DND-41 (cell line): ENCODE measurements at places on chromosomes 5 and 9.

DNA sequence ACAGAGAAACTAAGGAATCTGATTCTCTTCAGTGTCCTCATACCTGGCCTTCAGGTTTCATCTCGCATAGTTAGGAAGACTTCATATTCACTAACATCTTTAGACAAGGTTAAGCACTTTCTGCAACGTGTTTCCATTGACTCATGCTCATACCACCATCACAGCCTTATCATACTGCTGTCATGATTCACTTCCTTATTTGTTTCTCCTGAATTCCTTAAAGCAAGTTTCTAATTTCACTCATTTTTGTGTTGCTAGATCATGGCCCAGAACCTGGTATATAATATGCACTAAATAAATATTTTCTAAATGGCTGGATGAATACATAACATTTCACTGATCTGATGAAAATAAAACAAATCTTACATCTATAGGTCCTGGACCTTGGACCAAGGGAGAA, 472.9 kb downstream of the PRELID2 start:
- DNase-seq: no peak

- no peak for DNase-seq
These were observed 145.6 kb downstream of the GNA14 start for GRCh38 chr9:77502568-77502967.

- no peak for DNase-seq
These were observed 2.8 kb downstream of the SHC3 start for GRCh38 chr9:89175828-89176261.

DNA sequence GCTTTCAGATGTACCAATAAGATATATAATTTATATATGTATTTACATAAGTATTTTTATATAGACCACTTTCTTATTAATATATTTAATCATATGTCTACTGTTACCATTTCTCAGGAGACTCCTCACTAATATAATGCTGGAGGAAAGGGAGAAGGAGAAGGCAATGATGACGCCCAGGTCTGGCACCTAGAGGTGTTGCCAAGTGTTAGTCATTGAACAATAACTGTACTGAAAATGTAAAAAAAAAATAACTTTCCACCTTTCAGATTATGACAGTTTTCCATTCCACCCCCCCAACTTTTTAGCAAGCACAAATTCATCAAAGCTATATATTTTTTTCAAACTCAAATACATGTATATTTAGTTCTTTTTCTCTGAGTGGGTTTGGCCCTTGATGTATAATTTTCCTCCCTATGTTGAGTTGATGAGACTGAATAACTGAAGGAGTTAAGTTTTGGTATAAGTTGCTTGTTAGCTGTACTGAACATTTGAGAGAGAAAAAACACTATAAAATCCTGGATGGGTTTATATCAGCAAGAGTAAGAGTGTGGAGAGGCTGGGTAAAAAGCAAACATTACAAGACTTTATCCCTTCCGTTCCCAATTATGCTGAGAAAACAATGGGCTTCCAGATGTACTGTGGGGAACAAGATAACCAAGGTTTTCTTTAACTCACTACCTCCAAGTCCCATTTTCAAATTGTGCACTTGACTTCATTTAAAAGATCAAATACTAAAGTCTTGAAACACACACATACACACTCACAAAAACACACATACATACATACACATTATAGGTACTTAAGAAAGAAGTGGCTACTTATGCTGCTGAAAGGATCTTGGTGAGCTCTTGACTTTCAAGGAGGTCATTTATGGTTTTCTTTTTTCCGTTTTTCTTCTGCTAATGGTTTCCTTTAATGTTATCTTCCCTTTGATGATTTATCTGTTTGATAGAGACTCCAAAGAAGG, 142.8 kb upstream of the IFNE start:
- DNase-seq: no peak

DNA sequence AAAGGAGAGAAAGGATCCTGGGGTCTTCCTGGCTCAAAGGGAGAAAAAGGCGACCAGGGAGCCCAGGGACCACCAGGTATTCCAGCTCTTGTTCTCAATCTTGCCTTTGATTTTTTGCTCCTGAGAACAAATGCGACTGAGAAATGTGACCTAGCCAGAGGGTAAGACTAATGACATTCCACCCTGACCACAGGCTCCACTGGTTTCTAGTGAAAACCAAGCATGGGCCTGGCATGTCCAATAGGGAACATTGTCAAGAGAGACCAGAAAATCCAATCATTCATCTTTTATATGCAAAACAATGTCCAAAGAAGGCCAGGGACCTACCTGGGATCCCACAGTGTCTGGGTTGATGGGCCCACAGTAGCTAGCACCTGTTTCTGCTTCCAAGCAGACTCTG, 50.3 kb upstream of the TGFBR1 start:
- no peak for DNase-seq

- no peak for DNase-seq
These were observed 1699.3 kb upstream of the CDH9 start for GRCh38 chr5:28737682-28738081.
